CD4-positive, alpha-beta T cell (primary cell): ENCODE measurements at places on chromosomes 5 and 9.
A peak's percentile ranks its signal among the peaks of the same experiment; 100 is the strongest.

GRCh38 chr9:125235804-125236519 is 5.2 kb downstream of the HSPA5 start:
- DNase-seq, result no peak

- no peak for DNase-seq
These were observed 1318.3 kb upstream of the DMAC1 start for GRCh38 chr9:9117866-9118265.

- DNase-seq, result peak; percentile 29
These were observed 93.3 kb upstream of the ZNF366 start for GRCh38 chr5:72600391-72600981.

GRCh38 chr5:160923936-160924710 is 72.1 kb upstream of the ATP10B start:
- no peak for DNase-seq

- no peak for DNase-seq
These were observed 749.2 kb downstream of the TLE4 start for GRCh38 chr9:80320916-80321315.

DNA sequence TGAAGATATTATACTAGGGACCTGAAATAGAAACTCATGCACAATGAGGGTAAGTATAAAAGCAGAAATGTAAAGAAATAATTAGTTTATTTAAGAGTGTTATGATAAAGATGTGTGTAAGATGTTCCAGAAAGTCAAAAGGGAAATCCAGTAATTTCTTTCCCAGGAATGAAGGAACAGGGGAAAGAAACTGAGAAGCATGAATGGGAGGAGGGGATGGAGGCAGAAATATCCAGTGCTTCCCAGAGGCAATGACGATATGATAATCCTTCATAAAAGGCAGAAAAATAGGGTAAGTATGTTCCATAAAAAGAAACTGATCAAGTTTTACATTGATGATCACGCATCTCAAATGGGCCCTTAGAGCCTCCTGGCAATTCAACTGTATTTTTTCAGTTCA is 120.7 kb upstream of the LPAR1 start:
- no peak for DNase-seq

GRCh38 chr9:116404228-116404627 is 250.6 kb downstream of the PAPPA start:
- DNase-seq, result no peak

DNA sequence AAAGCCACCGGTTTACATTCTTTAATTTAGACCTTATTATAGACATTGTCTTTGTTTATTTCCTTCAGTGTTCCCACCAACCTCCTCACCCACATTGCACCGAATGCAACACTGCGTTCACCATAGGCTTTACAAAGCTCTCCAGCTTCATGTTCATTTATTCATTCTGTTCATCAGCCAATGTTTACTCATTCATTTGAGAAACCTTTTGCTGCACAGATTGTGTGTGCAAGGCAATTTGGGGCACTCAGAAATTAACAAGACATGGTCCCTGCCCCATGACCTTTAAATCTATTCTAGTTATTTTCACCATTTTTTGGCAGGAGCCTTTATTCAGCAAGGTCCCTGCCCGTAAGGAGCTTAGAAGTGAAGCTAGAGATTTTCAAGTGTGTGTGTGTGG is 70.9 kb upstream of the RARS1 start:
- DNase-seq, result no peak

GRCh38 chr5:148788636-148789035 is 37.8 kb upstream of the ADRB2 start:
- DNase-seq, result no peak

- DNase-seq, result no peak
These were observed 37.1 kb upstream of the FAT2 start for GRCh38 chr5:151628112-151628823.

- no peak for DNase-seq
These were observed 15.4 kb upstream of the FANCC start for GRCh38 chr9:95332860-95333259.

DNA sequence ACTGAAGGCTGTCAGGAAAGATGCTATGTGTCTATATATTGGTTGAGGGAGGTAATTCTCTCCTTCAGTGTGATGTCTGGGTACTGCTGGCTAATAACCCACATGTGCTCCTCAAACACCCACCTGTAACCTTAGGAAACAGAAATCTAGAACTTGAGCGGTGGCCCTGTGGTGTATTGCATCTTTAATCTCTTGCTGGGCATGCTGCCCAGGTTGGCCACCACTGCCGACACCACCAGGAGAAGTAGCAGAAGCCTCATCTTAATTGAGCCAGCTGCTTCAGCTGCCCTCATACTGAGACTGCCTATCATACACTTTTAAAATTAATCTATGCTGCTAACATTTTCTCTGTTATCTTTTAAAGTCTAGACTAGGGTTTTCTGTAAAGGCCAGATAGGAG is 103.5 kb upstream of the C5orf63 start:
- no peak for DNase-seq

DNA sequence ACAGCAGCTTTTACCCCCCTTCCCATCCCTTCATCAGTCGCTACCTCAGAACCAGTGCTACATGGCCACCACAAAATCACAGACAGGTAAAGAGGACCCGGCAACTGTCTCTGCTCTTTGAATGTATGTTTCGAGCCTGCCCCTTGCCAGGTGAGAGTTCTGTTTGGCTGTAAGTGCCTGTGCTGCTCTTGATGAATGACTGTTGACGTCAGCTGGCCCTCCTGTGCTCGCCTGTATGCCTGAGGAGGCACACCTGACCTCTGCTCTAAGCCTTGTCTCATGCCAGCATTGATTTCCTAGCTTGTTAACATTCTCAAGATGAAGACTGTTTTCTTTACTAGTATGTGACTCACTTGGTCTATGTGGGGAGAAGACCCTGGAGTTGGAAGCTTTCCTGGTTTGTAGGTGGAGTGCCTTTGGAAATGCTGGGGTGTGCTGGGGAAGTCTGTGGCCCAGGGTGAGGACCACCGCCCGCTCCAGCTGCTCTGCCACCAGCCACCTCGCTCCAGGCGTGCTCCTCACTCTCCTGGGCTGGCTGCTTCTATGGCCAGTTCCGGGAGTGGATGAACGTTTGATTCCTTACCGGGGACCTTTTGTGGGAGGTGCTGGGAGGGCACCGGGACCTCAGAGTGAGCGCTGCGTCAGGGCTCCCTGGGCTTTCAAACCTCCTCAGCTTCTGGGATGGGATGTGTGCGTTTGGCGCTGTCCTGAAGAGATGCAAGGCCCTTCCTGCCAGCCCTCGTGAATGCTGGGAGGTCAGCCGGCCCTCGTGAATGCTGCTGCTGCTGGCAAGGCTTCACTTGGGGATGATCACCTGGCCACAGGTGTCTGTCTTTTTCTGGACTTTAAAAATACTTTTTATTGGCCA is 109.9 kb downstream of the EHMT1 start:
- DNase-seq, result no peak

GRCh38 chr9:107674721-107675277 is 185.2 kb upstream of the KLF4 start:
- DNase-seq, result no peak

DNA sequence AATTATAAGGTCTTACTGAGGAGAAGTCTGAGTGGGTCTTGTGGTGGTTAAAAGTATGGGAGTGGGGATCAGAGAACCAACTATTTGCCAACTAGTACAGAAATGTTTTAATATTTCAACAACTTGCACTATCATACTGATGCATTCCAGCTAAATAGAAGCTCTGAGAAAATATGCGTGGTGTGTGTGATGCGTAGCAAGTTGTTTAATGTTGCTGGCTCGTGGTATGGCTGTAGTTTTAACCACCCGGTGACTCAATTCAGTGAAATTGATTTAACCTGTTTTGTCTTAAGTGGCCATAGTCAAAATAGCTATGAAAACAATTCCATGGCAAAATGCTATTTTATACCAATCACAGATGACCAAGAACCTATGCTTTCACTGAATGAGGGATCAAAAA is 176.5 kb upstream of the SLC24A2 start:
- DNase-seq, result no peak

GRCh38 chr5:96344678-96345577 is 88.1 kb downstream of the PCSK1 start:
- peak; percentile 26 for DNase-seq

GRCh38 chr5:146070746-146071145 is 34.6 kb downstream of the PLAC8L1 start:
- no peak for DNase-seq

- no peak for DNase-seq
These were observed 417.2 kb downstream of the TMEM232 start for GRCh38 chr5:110309222-110309621.

- DNase-seq, result no peak
These were observed 197.5 kb downstream of the PALM2AKAP2 start for GRCh38 chr9:109977521-109977920.

DNA sequence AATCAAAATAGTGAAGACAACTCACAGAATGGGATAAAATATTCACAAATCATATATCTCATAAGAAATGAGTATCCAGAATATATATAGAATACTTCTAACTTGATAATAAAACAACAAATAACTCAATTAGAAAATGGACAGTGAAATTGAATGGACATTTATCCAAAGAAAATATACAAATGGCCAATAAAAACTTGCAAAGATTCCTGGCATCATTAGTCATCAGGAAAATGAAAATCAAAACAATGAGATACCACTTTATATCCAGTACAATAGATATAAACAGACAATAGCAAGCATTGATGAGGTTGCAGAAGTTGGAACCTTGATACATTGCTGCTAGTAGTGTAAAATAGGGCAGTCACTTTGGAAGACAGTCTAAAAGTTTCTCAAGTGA is 12.8 kb upstream of the TLR4 start:
- no peak for DNase-seq

GRCh38 chr5:140262221-140262620 is 40.7 kb downstream of the PFDN1 start:
- no peak for DNase-seq
